NCI-H2107 (cell line): ENCODE measurements at places on chromosomes 6 and 20.

DNA sequence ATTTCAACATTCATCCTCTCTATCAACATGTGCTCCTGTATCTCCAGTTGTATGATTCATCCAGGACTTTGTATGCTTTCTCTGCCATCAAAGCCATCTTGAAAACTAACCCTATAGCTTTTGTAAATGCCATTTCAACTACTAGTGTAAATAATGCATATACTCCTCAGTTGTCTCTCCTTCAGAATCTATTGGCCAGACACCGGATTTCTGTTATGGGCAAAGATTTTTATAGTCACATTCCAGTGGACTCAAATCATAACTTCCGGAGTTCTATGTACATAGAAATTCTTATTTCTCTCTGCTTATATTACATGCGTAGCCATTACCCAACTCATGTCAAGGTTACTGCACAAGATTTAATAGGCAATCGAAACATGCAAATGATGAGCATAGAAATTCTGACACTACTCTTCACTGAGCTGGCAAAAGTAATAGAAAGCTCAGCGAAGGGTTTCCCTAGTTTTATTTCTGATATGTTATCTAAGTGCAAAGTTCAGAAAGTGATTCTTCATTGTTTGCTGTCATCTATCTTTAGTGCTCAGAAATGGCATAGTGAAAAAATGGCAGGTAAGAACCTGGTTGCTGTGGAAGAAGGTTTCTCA, 54.8 kb downstream of the PGM3 start:
- no peak for DNase-seq

- DNase-seq = no peak
Observed at GRCh38 chr6:81761197-81761596, 8.7 kb upstream of the TENT5A start.

DNA sequence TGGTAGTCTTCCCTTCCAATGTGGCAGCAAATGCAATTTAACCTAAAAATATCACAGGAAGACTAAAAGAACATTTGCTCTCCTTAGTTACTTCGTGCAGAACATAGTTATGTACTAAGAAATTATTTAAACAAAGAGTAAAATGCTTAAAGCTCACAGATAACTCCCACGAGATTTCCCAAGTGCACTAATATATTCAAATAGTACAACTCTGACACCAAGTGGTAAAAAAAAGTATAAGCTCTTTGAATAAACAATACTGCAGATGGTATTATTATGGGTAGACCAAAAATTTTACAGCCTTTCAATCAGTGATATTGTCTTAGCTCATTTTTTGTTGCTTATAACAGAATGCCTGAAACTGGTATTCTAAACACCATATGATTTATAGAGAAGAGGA, 52.8 kb upstream of the FILIP1 start:
- DNase-seq = no peak

GRCh38 chr20:44448753-44449546, 26.7 kb upstream of the TTPAL start:
- no peak for DNase-seq

DNA sequence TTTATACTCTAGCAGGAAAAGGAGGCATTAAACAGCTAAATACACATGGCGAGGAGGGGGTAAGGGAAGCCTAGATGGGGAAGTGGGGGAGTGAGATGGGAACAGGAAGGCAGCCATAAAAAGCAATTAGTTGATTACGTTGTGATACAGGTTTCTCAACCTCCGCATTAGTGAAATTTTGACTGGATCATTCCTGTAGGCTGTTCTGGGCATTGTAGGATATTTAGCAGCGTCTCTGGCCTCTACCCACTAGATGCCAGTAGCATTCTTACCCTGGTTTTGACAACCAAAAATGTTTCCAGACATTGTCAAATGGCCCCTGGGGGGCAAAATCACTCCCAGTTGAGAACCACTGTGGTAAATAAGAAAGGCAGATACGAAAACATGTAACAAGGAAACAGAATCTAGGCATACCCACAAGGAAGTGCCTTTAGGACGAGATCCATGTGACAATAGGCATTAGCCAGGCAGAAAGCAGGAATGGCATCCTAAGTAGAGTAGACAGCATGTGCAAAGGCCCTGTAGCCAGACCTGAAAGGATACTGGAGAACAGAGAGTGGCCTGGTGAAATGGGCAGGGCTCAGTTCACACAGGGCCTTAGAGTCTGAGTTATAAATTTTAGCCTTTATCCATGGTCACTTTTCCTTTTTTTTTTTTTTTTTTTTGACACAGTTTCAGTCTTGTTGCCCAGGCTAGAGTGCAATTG, 25.8 kb upstream of the PTPN1 start:
- no peak for DNase-seq

GRCh38 chr20:48782901-48783308, 44.9 kb downstream of the PREX1 start:
- DNase-seq = no peak

- no peak for DNase-seq
Observed at GRCh38 chr6:31829633-31830283, 2.2 kb downstream of the HSPA1B start.

DNA sequence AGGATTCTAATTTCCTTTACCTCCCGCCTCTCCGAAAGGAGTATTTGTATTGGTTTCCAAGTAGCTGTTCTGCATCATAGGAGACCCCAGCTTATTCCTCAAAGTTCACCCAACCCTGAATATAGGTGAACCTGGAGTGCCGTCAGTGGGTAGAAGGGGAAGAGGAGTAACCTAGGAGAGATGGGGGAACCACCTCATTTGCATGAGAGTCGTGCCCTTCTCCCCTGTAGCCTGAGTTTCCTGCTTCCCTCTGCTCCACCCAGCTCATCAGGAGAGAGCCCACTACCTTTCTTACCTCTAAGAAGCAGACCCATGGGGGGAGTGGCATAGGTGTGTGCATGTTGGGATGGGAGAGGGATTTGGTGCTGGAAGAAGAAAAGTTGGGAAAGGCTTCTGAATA, 17.3 kb upstream of the WFDC2 start:
- DNase-seq = no peak

GRCh38 chr20:59723108-59723500, 118.8 kb downstream of the PHACTR3 start:
- no peak for DNase-seq

DNA sequence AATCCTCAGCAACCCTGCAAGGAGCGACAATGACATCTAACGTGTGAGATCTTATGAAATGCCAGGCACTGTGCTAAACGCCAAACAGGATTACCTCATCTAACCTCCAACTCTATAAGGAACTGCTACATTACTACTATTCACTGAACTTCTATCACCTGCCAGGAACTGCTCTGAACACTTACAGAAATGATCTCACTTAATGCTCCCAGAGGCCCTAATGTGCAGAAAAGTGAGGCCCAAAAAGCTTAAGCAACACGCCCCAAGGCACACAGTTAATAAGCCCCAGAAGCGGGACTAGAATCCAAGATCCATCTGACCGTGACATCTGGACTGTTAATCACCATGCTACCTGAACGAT, 28.5 kb downstream of the TRAM2 start:
- no peak for DNase-seq

GRCh38 chr20:48585061-48585870, 242.5 kb downstream of the PREX1 start:
- no peak for DNase-seq

DNA sequence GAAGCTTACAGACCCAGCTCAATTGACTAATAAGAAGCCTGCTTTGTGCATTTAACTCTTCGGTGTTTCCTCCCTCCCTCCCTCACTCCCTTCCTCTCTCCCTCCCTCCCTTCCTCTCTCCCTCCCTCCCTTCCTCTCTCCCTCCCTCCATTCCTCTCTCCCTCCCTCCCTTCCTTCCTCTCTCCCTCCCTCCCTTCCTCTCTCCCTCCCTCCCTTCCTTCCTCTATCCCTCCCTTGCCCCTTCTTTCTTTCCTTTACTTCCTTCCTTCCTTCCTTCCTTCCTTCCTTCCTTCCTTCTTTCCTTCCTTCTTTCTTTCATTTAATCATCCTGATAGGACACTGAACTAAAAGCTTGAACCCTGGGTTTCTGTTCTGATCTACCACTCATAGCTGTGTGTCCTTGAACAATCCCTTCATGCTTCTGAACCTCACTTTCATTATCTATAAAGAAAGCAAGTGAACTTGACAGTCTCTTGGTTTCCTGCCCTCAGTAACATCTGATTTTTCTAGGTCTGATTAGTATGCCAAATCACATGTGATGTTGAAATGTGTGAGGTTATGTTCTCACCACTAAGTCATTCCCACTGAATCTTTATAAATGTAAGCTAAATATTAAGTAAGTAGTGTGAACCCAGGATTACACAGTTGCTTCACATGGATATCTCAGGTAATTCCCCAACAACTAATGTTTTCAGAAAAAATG, 132.3 kb upstream of the BMP2 start:
- no peak for DNase-seq

DNA sequence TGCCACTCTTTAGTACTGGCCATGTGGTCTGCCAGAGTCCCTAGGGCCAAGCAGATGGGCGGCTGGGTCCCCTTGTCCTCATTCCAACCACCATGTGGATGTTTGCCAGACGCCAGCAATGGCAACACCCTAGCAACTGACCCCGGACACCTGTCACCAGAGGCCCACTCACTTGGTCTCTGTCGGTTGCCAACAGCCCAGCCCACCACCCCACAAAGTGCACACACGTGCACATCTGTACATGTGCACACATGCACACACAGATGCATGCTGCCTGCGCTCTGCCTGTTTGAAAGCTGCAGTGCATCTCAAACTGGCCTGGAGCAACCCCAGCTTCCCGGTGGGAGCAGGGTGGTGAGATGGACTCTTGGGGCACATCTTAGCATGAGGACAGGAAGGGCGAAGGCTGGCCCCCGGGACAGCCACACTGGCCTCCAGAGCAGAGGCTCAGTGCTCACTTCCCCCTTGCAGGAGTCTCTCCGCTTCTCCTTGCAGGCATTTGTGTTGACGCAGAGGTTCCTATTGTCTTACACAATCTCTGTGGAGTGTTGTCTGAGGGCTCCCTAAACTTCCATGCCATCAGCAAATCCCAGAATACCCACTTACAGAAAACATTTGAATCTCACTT, 54.0 kb downstream of the PSMG4 start:
- DNase-seq = no peak

- DNase-seq = no peak
Observed at GRCh38 chr6:157548635-157549467, 167.9 kb downstream of the ZDHHC14 start.

DNA sequence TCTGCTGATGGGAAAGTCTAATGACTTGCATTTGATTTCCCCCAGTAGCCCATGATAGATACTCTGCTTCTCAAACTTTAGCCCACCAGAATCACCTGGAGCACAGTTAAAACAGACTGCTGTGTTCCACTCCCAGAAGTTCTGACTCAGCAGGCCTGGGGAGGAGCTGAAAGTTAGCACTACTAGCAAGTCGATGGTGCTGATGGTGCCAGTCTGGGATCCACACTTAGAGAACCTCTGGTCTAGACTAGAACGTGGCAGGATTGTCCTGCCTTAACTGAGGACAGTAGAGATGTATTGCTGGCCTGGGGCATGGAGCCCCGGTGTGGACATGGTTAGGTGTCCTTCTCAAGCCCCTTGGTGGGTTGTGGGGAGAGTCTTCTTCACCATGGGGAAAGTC, 8.7 kb downstream of the TOX2 start:
- DNase-seq = no peak

DNA sequence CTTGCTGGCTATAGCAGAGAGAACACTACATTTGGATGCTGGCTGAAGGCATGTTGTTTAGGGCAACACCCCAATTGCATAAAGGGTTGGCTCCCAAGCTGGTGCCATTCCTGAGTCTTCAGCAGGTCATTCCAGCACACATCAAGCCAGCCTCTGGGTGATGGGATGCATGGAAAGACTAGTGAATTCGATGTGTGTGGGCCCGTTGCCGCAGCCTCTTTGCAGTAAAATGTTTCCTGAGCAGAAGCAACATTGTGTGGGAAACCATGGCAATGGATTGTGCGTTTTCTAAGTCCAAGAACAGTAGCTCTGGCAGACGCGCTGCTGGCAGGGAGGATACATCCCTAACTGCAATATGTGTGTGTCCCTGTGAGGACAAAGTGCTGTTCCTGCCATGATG, 142.4 kb upstream of the SLC24A3 start:
- DNase-seq = no peak

GRCh38 chr20:35661053-35661452, 3.6 kb downstream of the CPNE1 start:
- no peak for DNase-seq

GRCh38 chr6:158662607-158662953, 12.7 kb downstream of the SYTL3 start:
- no peak for DNase-seq

DNA sequence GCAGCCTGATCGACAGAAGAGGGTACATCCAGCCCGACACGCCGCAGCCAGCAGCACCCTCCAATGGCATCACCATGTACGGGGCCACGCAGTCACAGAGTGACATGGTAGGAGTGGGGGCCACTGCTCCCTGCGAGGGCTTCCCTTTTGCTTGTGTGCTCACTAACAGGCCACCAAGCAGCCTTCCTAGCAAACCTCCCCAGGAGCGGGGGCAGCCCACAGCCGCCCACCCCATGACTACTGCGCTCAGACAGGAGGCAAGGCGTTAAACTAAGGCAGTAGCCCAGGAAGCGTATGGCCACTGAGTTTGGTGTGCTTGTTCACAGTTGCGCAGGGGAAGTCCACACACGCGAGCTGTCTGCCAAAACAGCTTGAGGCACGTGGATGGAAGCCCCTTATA, 169.5 kb upstream of the SNX9 start:
- no peak for DNase-seq

- DNase-seq = no peak
Observed at GRCh38 chr20:59182401-59183044, 18.9 kb downstream of the ZNF831 start.

DNA sequence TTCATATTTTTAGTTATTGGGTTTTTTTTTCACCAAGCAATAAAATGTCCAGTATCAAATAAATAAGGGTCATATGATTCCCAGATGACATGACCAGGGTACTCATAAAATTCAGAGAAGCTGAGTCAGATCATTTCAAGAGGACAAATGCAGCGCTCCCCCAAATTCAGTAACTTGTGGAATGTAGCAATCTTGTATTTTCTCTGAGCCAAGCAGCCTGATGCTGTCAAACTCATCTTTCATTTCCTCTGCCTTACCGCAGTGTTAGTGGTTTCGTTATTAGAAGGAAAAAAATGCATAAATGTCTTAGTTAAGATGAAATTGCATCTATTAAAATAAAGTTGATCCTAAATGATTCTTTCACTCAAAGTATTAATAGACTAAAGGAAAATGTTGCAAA, 57.8 kb upstream of the EDN1 start:
- DNase-seq = no peak

- DNase-seq = no peak
Observed at GRCh38 chr6:62390401-62390800, 104.4 kb upstream of the KHDRBS2 start.

GRCh38 chr20:45441746-45442145, 25.8 kb downstream of the PIGT start:
- no peak for DNase-seq

DNA sequence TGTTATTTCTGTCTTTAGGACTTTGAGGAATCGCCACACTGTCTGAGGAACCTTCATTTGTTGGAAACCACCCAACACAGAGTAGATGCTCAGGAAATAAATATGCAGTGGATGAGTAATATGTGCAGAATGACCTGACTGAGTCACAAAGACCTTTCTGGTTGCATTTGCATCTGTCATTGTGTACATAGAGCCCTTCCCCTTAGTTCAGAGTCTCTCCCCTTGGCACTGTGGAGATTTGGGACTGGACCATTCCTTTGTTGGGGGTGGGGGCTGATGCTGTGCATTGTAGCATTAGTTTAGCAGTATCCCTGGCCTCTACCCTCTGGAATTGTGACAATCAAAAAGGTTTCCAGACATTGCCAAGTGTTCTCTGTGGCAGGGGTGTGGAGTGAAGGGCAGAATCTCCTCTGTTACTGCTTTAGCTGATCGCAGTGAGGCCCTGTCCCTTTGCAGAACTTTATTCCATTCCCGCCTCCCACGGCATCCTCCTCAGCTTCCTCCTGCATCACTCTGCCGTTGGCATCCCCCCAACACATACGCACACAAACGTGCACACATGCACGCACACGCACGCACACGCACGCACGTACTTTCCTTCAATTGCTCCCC, 64.5 kb downstream of the EYA2 start:
- DNase-seq = no peak
